Hematopoietic multipotent progenitor cell treated with erythropoietin and hydrocortisone succinate and interleukin-3 and kit ligand, for 4 days (in vitro differentiated cells): ENCODE measurements at places on chromosomes 6 and 20.

GRCh38 chr6:40668203-40668602, 81.0 kb upstream of the LRFN2 start:
- no peak for DNase-seq

- DNase-seq, result peak; percentile 78
Measured at GRCh38 chr6:106383573-106383972, 23.1 kb downstream of the CRYBG1 start.

- no peak for DNase-seq
Measured at GRCh38 chr6:52990342-52990741, 4.7 kb downstream of the GSTA4 start.

DNA sequence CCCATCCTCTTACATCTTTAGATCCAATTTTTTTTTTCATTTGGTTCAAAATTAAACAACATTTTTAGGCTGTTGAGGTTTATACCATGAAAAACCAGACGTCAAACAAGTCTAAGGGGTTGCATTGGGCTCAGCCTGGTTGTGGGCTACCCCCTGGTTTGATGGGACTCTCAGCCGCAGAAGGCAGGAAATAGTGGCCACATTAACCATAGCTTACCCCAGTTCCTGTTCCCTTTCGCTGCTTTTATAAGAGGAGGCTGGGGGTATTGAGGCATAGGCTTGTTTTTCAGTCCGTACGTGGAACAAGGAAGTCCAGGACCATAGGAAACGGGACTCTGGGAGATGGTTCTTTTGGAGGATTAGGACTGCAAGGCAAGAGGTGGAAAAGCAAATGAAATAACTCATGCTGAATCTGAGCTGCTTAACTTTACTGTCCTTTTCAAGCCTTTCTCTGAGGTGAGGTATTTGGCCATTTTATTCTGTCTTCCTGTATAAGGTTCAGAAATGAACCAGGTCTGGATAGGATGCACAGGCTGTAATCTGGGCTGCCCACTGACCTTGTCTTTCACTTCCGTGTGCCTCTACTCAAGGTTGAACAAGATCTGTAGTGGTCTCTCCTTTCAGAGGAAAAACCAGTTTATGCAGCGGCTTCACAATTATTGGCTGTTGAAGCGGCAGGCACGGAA, 7.7 kb downstream of the BRPF3 start:
- DNase-seq, result peak; percentile 82

DNA sequence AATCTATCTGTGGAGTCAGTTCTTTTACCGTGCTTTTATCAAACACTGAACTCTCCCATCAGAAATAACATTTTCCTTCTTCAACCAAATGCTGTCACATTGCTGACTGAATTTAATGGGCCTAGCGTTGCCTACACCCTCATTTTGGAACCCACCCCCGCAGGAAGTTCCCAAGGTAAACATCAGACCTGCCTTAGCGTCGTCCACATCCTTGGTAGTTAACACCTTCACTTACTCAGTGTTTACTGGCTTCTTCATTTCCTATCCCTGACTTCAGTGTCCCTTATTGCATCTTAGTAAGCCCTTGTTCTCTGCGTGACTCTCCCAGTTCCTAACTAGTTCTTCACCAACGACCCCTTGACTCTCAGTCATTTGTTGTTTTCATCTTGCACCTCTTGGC, 491.4 kb upstream of the SOX4 start:
- DNase-seq, result no peak
